ENCODE measurements at places on chromosomes 2 and 18.

DNA sequence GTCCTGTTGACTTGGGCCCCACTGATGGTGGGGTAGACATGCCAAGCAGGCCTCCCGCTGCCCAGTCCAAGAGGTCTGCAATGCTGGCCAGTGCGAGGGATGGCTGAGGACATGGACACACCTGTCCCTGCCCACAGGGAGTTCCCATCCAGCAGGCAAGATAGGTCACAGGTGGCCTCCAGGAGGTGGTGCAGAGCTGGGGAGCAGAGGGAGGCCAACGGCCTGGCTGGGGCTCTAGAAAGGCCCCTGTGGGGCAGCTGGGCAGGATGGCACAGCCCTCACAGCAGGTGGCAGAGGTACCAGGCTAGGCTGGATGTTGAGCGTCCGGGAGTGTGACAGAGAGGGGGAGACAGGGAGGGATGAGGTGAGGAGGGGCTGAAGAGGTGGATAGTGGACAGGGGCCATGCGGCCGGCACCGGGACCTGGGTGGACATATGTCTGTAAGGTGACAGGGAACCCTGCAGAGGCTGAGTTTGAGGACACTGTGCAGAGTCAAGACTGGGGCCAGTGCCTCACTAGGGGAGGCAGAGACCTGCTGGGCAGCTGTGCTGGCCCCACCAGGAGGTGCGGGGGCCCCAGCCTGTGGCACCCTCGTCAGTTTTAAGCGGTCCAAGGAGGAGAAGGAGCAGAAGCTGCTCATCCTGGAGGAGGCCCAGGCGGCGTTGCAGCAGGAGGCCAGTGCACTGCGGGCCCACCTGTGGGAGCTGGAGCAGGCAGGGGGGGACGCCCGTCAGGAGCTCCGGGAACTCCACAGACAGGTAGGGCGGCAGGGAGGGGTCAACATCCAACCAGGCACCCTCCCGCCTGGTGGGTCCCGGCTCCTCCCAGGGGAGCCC, 34.3 kb upstream of the SNED1 start:
- H3K4me3 ChIP-seq, result peak overlapping the region; percentile 41
- H3K27me3 ChIP-seq, result peaks cover 10% of the 10 kb centered on the region
- H3K27ac ChIP-seq, result no peak overlapping the region
- H3K4me1 ChIP-seq, result no peaks in the 10 kb centered on the region

- H3K4me3 ChIP-seq, result no peak overlapping the region
- no peaks in the 10 kb centered on the region for H3K36me3 ChIP-seq
- H3K27me3 ChIP-seq, result no peaks in the 10 kb centered on the region
- DNase-seq, result no peak
Observed at GRCh38 chr2:239765076-239765845, 259.9 kb downstream of the NDUFA10 start.

DNA sequence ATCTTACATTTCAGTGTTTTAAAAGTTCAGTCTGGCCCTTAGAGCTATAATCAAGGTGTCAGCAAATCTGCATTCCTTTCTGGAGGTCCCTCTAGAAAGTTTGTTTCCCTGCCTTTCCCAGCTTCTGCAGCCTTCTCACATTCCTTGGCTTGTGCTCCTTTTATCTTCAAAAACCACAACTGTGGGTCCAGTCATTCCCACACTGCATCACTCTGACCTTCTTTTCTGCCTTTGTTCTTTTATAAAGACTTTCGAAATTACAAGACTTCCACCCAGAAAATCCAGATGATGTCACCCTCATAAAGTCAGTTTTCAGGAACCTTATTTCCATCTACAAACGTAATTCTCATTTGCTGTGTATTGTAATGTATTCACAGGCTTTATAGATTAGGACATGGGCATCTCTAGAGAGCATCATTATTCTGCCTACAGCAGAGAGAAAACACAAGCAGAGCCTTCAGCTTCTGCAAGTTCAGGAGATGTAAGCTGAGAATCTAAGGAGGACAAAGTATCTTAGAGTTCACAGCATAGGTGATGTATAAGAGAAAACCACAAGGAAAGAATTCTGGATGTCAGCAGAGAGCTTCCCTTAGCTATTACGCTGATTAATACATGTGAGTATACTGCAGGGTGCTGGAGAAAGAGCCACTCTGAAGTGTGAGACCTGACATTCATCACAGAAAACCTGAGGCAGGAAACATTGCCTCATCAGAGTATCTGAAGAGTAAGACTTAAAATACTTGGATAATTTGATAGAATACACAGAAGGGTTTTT, 1100.2 kb downstream of the CBLN2 start:
- no peaks in the 10 kb centered on the region for H3K4me1 ChIP-seq
- H3K4me3 ChIP-seq, result no peak overlapping the region

- no peak overlapping the region for H3K4me3 ChIP-seq
- H3K4me1 ChIP-seq, result peaks cover 32% of the 10 kb centered on the region
- H3K36me3 ChIP-seq, result no peaks in the 10 kb centered on the region
- H3K27me3 ChIP-seq, result no peaks in the 10 kb centered on the region
- no peak for DNase-seq
Observed at GRCh38 chr2:38605298-38605830, 2.6 kb upstream of the HNRNPLL start.

GRCh38 chr2:54708584-54709335, 14.7 kb upstream of the EML6 start:
- H3K4me1 ChIP-seq, result no peaks in the 10 kb centered on the region
- no peak for DNase-seq
- H3K27ac ChIP-seq, result no peak overlapping the region
- H3K36me3 ChIP-seq, result no peaks in the 10 kb centered on the region
- H3K27me3 ChIP-seq, result no peaks in the 10 kb centered on the region

- peak overlapping the region; percentile 58 for H3K4me3 ChIP-seq
- no peaks in the 10 kb centered on the region for H3K36me3 ChIP-seq
- peak overlapping the region; percentile 83 for H3K27ac ChIP-seq
- H3K4me1 ChIP-seq, result peaks cover 27% of the 10 kb centered on the region
Observed at GRCh38 chr2:197838579-197838978, 34.2 kb downstream of the PLCL1 start.

DNA sequence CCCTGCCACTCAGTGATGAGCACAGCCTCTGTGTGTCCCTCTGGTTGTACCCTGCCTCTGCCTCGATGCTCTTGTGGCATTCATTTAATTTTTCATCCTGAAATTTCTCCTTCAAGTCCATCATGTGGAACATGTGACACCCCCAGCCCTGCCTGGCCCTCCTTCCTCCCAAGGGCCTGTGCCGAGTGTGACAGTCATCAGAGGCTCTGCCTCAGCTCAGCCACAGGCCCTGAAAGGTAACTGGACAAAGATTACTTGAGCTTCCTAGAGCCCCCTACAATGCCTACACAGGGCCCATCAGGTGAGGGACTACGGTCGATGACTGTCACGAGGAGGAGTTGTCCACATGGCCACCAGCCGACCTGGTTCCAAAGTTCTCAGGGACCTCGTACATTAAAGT, 75.1 kb downstream of the C1QL2 start:
- no peak overlapping the region for H3K4me3 ChIP-seq
- no peaks in the 10 kb centered on the region for H3K4me1 ChIP-seq
- H3K27me3 ChIP-seq, result no peaks in the 10 kb centered on the region
- H3K36me3 ChIP-seq, result no peaks in the 10 kb centered on the region
- no peak for DNase-seq

DNA sequence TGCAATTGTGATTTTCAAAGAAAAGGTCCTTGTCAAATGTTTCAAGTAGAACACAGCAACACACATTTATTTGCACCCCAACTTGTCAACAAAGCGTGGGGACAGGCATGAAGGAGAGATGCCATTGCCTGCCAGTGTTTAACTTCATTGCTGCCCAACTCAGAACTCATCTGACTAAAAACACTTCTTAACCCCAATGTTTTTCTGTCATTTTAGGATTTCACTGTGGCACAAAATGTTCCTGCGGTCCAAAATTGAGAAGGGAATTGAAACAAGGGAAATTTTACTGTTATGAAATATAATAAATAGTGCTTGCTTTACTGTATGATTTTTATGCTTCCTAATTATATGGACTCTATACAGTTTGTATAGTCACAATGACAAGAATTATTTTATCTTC, 45.7 kb downstream of the PMAIP1 start:
- H3K27me3 ChIP-seq, result no peaks in the 10 kb centered on the region
- no peaks in the 10 kb centered on the region for H3K4me1 ChIP-seq
- no peaks in the 10 kb centered on the region for H3K36me3 ChIP-seq
- H3K27ac ChIP-seq, result no peak overlapping the region
- H3K4me3 ChIP-seq, result no peak overlapping the region
- DNase-seq, result no peak

DNA sequence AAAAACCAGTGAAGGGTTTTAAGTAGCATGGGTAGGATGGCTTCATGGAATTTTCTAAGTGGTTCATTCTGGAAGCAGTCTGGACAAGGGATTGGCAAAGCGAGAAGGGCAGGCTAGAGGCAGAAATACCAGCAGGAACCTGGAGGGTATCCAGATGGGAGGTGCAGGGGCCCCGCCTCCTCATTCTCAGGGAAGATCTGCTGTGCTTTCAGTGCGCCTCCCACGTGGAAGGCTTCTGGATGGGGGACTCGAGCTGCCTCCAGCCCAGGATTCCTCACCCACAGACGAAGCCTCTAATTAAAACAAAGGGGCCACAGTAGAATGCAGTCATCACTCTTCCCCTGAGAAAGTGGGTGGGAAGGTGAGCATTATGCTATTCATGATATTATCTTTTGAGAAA, 79.8 kb downstream of the VSNL1 start:
- H3K4me3 ChIP-seq, result no peak overlapping the region
- H3K27me3 ChIP-seq, result no peaks in the 10 kb centered on the region
- H3K36me3 ChIP-seq, result no peaks in the 10 kb centered on the region
- no peak overlapping the region for H3K27ac ChIP-seq
- H3K4me1 ChIP-seq, result no peaks in the 10 kb centered on the region

DNA sequence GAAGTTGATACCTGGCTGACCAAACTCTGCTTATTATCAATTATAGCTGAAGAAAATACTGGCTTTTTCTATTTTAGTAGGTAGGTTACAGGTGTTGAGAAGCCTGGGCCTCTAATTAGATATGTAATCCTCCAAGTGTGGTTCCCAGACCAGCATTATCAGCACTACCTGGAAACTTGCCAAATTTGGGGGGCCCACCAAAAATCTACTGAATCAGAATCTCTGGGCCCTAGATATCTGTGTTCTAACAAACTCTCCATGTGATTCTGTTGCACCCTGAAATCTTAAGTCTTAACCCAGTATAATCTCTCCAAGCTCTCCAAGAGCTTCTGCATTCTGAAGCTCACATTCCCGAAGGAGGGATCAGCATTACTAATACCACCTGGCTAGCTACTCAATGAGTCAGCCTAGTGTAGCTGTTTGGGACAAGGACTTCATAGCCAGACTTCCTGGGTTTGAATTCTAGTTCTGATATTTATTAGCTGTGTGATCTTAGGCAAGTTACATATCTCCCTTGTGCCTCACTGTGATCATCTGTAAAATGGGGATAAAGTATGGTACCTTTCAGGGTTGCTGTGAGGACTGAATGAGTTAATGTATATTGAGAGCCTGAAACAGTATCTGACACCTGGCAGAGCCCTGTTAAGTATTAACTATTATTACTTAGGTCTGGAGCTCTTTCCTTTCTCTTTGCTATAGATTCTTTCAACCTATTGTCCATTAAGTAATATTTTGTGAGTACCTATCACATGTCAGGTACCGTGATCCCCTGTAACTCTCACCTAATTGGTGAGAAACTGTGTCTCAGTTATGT, 94.1 kb upstream of the CD302 start:
- H3K36me3 ChIP-seq, result no peaks in the 10 kb centered on the region
- H3K27ac ChIP-seq, result peak overlapping the region; percentile 93
- no peaks in the 10 kb centered on the region for H3K27me3 ChIP-seq
- H3K4me3 ChIP-seq, result no peak overlapping the region

GRCh38 chr2:188333751-188334524, 42.3 kb downstream of the GULP1 start:
- H3K4me3 ChIP-seq, result no peak overlapping the region
- no peaks in the 10 kb centered on the region for H3K4me1 ChIP-seq
- no peak for DNase-seq
- no peaks in the 10 kb centered on the region for H3K36me3 ChIP-seq
- no peak overlapping the region for H3K27ac ChIP-seq
